ENCODE measurements at places on chromosomes 2 and 18. TPM values are rescaled to one million over a fixed set of nuclear protein-coding genes. Genes with fewer than 3 reads are reported as not detected.

PLGLB2 gene
- total RNA-seq: not detected

DNA sequence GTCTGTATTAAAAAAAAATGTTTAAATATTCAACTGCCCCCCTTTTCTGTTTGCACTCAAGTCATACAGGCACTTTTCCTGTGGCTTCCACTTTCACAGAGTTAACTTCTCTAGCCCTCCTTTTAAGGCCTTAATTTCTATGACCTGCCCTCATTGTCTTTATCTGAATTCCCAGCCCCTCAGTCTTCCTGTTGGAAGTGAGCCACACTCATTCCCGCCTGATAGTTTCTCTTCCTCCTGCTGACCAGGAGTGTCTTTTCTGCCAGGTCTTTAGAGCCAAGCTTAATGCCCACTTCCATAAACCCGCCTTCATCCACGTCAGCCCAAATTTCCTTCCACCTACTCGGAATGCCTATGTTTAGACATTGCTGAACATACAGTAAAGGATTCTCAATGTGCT is 10.5 kb downstream of the COPS8 start:
- no peak for DNase-seq

- DNase-seq: no peak
Measured at GRCh38 chr2:163633291-163633690, 102.5 kb downstream of the FIGN start.

DNA sequence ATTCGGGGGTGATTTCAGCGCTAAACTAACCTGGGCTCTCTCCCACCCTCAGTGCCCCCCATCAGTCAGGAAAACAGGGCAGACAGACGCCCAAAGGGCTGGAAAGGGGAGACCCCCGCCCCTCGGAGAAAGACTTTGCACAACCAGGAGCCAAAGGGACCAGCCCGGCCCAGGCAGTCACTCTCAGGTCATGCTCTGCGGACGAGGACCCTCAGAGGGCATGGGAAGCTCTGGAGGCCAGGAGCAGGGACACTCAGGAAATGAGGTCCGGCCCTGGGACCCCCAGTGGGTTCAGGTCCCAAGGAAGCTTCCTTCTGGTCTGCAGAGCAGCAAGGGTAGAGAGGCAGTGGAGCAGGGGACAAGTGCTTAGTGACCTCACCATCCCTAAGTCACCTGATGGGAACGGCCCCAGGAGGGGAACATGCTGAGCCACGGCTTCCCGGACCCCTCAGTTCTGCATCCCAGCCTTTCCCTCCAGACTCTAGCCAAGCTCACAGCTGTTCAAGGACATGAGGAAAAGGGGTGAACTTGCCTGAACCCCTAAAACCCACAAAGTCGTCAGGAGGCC is 88.0 kb upstream of the GPC1 start:
- DNase-seq: no peak

- no peak for DNase-seq
Measured at GRCh38 chr2:210862283-210863065, 306.1 kb downstream of the CPS1 start.

GRCh38 chr18:76610933-76611749 is 116.1 kb upstream of the ZNF516 start:
- DNase-seq: peak; percentile 69

DNA sequence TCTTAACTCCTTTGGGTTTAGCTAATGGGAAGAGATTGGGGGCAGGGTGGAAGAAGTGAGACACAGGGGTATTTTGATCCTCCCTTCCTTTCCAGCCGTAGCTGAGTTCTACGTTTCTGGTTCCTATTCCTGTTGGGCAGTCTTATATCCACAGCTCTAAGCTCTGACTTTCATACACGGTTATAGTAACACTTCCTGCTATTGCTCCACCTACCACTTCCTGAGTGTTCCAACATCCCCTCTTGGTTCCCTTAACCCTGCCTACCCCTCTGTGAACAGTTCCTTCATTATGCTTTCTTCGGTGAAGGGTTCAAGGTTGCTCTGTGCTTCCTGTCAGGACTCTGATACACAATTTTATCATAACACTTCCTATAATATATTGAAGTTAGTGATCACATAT is 205.1 kb downstream of the DNAH7 start:
- no peak for DNase-seq

CLEC4F gene
- total RNA-seq: not detected

CNGA3 gene
- total RNA-seq: not detected

ALPI gene
- not detected for total RNA-seq

CROCC2 gene
- total RNA-seq: not detected

- DNase-seq: peak; percentile 32
Measured at GRCh38 chr2:236682651-236683422, 113.2 kb downstream of the ACKR3 start.

DNA sequence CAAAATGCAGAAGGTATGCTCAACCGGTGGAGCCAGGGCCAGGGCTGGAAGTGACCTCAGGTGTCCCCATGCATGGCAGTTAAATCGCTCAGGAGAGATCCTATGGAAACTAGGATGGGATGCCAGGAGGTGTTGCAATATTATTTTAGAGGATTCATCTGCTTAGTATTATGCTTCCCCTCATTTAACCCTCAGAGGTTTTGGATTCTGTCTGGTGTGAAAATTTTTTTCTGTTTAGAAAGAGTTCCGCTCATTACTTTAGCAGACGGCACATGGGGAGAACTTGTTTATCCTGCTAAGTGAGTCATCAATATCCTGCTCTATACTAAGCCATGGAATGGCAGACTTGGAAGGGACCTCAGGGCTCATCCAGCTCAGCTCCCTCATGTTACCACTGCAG is 42.5 kb downstream of the TRIB2 start:
- DNase-seq: peak; percentile 71

- no peak for DNase-seq
Measured at GRCh38 chr2:11745613-11746375, 638 bp upstream of the LPIN1 start.

GRCh38 chr2:64325852-64326577 is 127.9 kb upstream of the LGALSL start:
- DNase-seq: peak; percentile 74

GRCh38 chr2:62526531-62527381 is 20.8 kb upstream of the TMEM17 start:
- no peak for DNase-seq

GRCh38 chr2:172967036-172967982 is 108.3 kb upstream of the MAP3K20 start:
- DNase-seq: no peak

DNA sequence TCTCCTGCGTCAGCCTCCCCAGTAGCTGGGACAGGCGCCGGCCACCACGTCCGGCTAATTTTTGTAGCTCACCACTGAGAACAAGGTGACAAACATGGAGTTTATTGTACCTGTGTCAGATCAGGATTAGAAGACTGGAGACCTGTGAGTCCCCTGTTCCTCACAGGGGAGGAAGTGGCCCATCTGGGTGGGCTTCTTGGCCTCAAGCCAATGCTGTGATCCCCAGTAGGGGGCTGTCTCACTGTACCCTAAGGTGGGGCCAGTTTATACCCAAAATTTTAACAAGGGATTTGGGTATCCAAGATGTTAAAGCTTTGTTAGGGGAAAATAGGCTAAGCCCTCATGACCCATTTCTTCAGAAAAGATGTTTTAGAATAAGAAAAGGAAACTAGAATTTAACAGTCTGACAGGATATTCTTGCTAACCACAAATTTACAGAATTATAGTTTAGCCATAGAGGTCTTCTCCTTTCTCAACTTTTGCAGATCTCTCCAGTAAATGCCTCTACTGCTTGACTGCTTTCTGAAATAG is 16.3 kb downstream of the PCBP1 start:
- DNase-seq: no peak

Measured in mammary epithelial cell (primary cell).